ENCODE measurements at places on chromosomes 2 and 18.

- no peak for DNase-seq
Observed at GRCh38 chr2:159725713-159726112, 13.4 kb downstream of the MARCHF7 start.

DNA sequence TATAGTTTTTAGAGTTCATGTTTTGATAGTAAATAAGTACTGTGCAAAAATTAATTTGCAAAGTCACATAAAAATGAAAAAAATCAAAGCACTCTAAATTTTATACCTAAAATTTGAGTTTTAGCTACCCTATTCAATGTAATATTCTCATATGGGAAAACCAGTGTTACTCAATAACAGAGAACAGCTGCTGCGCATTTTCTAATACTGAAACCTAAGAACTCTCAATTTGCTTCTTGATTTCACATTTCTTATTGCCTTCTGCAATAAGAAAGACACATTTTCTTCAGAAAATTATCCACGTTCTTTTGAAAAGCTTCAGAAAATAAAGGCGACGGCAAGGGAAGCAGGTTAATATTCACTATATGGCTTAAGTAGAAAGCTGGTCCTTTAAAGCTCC is 199.1 kb upstream of the CCDC150 start:
- peak; percentile 4 for DNase-seq

- no peak for DNase-seq
Observed at GRCh38 chr18:48398074-48398473, 11.1 kb downstream of the ZBTB7C start.

GRCh38 chr2:203510256-203510940 is 24.7 kb downstream of the RAPH1 start:
- DNase-seq: no peak

- no peak for DNase-seq
Observed at GRCh38 chr2:212274215-212274614, 264.4 kb downstream of the ERBB4 start.
